Stimulated activated CD8-positive, alpha-beta memory T cell treated with anti-CD3 and anti-CD28 coated beads, Interleukin-4, amount 100 ng/mL, for 48 hours (primary cell): ENCODE measurements at places on chromosomes 6 and 20.

- no peak for DNase-seq
Measured at GRCh38 chr20:31685853-31686643, 36.6 kb downstream of the BCL2L1 start.

GRCh38 chr6:88835210-88835609, 128.2 kb downstream of the RNGTT start:
- no peak for DNase-seq

DNA sequence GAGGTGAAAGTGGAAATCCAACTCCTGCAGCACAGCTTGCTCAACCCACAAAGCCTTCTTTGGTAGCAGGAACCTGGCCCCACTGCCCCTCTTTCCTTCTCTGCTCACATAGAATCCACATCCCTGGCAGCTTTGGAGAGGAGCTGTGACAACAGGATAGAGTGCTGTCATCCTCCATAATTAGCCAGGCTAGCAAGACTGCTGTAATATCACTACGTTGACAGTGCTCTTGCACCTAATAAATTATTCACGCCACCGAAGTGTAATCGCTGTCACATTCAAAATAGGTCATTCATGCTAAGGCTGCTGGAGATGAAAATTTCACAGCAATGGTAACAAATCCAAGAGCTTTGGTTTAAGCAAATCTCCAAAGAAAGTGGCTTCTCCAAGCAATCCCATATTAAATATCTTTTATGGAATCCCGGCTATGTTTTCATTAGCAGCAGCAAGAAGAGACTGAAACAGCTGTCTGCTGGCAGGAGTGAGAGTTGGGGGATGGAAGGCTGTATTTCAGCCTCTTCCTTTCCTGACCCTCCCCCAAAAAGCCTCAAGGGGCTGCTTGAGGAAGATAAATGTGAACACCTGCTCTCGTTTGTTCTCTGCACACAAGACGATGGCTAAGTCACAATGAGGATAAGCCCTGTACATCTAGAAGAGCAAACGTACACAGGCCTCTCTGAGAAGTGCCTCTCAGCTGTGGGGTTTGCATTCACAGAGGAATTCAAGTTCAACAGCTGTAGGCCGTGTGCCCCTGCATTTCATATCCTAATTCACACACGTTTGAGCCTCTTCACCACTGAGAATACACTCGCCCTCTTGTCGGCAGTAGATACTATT, 16.5 kb downstream of the RIPOR2 start:
- no peak for DNase-seq

DNA sequence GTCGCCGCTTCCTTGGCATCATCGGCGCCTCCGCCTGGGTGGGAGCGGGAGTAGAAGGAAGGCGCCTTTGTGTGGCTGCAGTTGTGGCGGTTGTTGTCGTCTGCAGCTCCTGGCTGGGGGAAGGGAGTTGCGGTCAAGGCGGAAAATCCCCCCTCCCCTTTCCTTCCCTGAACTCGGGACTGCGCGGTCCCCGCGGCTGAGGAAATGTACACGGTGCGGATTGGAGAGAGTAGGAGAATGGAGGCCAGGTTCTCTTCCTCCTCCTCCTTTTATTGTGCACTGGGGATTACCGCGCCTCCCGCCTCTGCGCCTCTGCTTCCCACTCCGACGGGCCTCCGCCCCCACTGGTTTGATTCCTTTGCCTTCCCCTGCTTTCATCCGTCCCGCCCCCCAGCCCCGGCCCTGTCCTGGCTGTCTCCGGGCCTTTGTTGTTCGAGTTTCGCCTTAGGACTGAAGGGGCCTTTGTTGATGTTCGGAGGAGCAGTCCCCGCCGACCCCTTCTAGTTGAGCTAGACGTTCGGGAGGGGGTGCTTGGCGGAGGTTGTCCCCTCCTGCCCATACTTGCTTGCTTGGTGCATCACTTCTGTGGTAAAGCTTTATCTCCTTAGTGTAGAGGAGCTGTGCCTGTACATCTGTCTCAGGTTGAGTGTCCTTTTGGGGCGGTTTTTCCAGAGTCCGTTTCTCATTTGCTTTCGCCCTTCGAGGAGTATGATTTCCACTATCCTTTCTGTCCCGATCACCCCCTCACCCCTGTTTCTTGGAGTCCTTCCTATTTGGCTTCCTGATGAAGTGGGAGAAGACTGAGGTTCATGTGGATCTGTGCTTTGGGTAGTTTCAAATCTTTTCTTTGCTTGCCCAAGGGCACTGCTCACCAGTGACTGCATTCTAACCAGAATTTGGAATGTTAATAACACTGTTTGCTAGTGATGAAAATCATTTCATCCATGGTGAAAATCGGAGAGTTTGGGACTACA, 764 bp downstream of the ZNF292 start:
- DNase-seq: peak; percentile 70

- DNase-seq: no peak
Measured at GRCh38 chr6:139407718-139408222, 33.3 kb upstream of the CITED2 start.

- DNase-seq: no peak
Measured at GRCh38 chr6:46948699-46949098, 27.0 kb upstream of the ADGRF5 start.

DNA sequence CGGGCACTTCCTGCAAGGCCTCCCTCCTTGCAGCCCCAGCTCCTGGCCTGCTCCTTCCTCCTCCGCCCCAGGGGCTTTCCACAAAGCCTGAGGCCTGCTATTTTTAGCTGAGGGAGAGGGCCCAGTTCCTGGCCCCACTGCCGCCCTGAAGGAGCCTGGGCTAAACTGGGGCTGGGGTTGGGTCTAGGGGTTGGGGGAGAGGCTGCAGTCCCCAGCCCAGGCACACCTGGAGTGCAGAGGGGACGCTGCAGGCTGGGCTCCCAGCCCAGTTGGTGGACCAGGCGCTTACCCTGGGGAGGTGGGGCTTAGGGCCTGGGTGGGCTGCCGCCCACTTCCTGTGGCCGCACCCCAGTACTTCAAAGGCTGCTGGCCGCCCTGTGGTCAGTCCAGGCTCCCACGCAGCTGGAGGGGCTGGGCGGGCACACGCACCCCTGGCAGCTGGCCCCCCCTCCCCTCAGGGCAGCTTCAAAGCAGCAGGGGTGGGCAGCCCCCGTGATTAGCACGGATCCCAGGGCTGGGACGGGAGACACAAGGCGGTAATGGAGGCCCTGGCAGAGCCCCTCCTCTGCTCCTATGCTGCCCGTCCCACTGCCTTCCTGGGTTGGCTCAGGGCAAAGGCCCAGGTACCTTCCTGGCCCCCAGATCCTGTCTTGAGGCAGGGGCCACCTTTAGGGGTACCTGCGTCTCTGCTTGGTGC, 7.1 kb upstream of the ABHD16B start:
- no peak for DNase-seq

DNA sequence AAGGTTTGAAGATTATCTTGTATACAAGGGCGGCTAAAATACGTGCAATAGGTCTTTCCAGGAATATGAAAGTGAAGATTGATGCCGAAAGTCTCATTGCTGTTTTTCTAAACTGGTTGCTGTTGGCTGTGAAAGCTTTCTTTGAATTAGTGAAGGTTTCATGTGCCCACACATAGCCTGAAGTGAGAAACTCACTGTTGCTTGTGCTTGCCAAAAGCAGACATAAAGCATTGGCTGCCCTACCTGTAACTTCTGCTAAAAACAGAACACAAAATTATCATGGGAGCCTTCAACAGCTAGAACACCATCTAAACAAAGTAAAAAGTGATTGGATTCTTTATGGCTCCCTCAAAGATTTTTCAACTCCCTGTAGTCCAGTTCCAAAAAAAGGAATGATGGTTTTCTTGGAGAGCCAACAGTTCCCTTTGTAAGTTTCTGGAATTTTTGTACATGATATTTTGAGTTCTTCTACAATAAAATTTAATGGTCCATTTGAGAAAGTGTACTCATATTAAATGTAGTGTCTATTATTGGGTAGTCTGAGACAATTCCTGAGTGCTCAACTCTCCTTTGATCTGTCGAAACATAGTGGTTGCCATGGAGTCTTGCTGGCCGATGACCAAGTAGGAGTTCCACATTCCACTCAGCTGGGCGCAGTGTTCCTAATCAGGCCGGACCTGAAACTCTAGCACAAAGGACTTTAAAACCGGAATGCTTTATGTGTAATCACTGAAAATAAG, 68.5 kb downstream of the PLEKHG1 start:
- DNase-seq: no peak

DNA sequence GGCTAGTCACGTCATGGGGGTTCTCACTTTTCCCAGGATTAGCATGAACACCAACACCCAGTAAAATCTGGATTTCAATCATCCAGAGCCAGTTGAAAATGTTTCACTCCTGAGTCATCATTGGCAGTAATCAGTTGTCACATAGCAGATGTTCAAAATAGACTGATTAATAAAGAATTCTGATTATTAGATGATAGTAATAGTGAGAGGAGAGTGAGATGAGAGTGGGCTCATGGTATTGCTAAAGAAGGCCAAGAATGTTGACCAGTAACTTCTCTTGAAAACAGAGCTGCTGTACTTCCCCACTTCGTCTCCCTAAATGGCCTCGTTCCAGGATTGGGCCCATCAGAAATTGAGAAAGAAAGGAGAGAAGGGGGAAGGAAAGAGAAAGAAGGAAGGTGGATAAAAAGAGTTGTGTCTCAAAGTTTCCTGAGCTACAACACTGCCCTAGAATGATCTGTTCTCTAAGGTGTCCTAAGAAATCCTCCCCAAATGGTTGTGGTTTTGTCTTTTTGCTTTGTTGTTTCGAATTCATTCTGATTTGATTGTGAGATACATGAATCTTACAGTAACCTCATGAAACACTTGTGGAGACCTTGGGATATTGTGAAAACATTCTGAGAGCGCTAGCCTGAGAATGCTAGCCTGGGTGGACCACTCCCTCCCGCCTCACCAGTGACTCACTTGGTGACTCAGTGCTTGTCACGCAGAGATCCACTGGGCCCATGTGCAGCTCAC, 502.2 kb upstream of the JARID2 start:
- peak; percentile 87 for DNase-seq

- DNase-seq: no peak
Measured at GRCh38 chr6:25100288-25100687, 164.5 kb upstream of the RIPOR2 start.

GRCh38 chr20:45407783-45408645, at the start of gene DBNDD2:
Gene DBNDD2 (plus strand): TSS chr20:45408289. CDS start chr20:45408468, 179 bp downstream.
- no peak for DNase-seq

DNA sequence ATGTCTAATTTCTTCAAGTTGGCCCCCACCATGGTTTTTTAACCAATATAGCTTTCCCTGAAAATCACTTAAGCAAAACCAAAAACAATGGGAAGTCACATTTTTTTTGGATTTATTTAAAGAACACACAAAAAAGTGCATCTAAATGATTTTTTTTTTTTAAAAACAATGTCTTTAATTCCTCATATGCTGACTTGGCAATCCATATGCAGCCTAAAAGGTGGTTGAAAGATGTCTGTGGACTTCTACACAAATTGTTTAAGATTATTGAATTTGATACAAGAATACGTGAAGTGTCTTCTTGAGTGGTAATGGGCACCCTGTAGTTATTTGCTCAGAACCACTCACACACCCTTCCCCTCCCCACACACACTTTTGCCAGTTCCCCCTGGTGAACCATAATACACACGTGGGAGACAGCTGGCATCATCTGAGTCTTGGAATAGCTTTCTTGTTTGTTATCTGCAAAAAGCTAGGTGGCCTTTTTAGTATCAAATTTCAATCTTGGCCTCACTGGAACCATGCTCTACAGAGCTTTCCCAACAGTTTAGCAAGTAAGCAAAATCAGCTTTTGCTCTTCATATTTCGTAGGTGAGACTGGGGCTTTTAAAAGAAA, 60.9 kb upstream of the TULP1 start:
- no peak for DNase-seq

DNA sequence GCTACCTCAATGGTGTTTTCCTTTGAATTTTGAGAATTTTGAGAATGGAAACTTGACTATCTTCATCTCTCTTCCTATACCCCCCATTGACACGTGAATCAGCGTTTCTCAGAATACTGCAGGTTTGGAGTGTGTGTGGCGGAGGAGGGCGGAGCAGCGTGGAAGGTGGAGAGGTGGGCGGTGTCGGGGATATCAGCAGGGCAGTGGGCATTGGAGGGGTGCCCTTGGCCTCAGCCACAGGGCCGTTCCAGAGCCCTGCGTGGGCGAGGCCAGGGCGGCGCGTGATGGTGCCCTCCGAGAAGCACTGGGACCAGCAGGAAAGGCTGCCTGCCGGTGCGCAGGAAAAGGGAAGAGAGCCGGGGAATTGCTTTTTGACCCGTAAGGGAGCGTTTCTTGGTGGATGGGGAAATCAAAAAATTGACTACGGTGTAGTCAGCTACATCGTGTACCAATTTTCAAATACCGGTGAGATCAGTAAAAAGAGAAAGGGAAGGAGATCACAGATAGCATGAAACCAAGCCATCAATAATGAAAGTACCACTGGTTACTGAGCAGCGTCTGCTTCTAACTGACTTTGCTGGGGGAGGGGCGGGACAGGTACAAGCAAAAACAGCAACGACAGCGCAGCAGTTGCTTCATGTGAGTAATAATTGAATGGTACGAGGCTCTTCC, 82.7 kb upstream of the DUSP22 start:
- peak; percentile 74 for DNase-seq

DNA sequence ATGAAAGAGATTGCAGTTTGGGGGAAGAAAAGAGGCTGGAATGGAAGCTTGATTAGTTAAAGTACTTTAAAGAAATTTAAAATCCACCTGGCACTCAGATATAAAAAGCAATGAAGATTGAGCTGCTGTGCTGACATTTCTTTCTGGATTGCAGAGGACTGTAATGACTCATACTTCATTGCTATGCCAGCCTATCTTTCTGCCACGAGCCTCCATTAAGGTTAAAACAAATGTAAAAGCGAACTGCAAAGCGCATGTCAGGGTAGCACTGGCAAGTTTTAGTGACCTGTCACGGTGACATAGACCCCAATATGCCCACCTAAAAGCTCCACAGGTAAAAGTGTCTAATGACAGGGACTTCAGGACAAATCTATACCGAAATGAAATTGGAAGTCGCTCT, 449.6 kb downstream of the C6orf118 start:
- no peak for DNase-seq

DNA sequence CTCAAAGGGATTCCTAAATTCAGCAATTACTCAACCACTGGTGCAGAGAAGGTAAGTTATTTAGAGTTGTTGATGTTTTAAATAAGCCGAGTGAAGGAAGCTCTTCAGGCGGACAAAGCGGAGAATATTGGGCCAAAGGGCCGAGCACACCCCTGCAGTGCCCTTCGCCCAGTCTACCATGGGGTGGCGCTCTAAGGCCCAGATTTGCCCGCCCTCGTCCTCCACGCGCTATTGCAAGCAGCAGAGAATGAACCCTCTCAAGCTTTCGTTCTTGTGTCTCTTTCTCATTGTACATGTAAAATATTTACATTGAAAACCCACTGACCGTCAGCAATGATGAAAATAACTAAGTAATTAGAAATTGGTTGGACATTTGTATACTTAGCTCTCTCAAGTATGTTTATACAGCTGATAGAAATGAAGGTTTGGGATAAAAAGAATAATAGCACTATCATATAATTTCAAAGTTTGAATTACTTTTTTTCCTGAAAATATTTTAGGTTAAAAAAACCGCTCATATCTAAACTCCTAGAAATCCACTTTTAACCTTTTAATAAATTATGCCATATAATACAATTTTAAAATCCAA, 195.0 kb upstream of the CEP162 start:
- peak; percentile 44 for DNase-seq

- DNase-seq: no peak
Measured at GRCh38 chr6:7589221-7589620, 777 bp upstream of the SNRNP48 start.
